ENCODE measurements at places on chromosomes 7 and 10.

DNA sequence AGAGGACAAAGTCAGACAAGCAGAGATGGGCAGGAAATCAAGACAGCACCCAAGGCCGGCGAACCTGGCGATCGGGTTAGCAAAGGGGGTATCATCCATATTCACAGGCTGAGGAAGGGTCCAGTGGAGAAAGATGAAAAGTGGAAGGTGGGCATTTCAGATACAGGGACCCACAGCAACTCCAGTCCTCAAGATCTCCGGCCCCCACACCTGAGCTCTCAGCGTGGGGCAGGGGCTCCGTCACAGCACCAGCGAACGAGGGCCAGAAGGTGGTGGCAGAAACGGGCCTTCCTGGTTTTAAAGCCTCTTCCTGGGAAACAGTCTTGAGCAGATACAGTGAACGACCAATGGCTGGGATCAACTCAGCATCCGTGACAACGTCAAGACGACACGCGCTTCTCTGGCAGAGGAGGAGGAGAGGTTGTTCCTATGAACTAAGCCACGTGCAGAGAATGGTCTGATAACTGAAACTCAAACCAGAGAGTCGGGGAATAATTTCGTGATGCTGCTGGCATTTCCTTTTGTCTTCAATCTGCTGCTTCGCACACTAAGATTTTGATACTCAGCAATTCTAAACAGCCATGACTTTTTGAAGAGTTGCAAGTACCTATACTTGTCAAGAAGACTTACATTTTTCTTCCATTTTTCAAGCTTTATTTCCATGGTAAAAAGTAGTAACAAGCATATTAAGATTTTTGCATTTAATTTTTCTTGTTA, 219.8 kb downstream of the ZMYND11 start:
- no peak for DNase-seq

DNA sequence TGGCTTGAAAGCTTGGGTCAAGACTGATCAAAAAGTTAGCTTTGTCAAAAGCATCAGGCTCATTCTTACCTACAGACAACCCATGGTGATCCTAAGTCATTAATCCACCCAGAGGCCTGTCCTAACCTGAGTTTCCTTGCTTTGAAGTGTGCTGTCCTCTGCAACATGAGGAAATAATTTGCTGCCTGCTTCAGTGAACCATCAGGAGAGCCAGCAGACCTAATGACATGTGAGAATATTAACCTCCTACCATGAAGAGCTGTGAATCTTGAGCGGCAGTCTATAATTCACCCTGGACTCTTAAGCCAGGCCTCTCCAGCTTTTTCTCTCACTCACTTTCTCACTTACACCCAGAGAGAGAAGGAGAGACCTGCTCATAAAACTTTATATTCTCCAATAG, 590.0 kb downstream of the LRMDA start:
- no peak for DNase-seq

DNA sequence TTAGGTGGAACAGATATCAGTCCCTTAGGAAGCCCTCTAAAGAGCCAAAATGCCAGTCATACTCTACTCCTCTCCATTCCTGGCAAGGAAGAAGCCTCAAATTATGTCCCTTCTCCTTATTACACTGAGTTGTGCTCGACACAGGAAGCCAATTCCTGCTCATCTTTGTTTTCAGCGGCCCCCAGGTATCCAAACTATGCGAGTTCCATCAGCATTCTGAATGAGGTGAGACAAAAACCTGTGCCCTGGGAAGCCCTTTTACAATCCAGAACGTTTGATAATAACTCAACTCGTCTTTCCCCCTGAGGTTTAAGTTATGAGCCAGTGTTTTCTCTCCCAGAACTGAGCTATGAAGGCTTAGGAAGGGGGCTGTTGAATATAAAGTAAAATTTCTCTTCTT, 580.5 kb downstream of the NXPH1 start:
- no peak for DNase-seq

GRCh38 chr10:112958275-112958995, 8.4 kb downstream of the TCF7L2 start:
- peak; percentile 92 for DNase-seq

- DNase-seq: no peak
These were observed 117.5 kb downstream of the CDK14 start for GRCh38 chr7:90713628-90714027.

GRCh38 chr10:130737621-130738020, 573.9 kb downstream of the TCERG1L start:
- DNase-seq: peak; percentile 52
